ENCODE measurements at places on chromosomes 1 and 21. TPM values are rescaled to one million over a fixed set of nuclear protein-coding genes. Genes with fewer than 3 reads are reported as not detected.

The HAO2 gene
- total RNA-seq, result not detected

The RGS1 gene
- not detected for total RNA-seq

The KCNJ9 gene
- total RNA-seq, result not detected

The CAMK2N1 gene
- 13.4 TPM for total RNA-seq

The PTPN22 gene
- total RNA-seq, result not detected

The TRNAU1AP gene
- 49.6 TPM for total RNA-seq

The NES gene
- total RNA-seq, result 65.8 TPM

The COL16A1 gene
- 9.9 TPM for total RNA-seq

The RPS6KA1 gene
- 38.2 TPM for total RNA-seq

The CYP4A11 gene
- 0.59 TPM for total RNA-seq

Data from endodermal cell (in vitro differentiated cells).